ENCODE measurements at places on chromosomes 12 and 14.
A peak's percentile ranks its signal among the peaks of the same experiment; 100 is the strongest.

GRCh38 chr14:48107646-48108045 is 432.2 kb upstream of the MDGA2 start:
- DNase-seq: no peak

GRCh38 chr14:85732031-85732430 is 202.1 kb downstream of the FLRT2 start:
- DNase-seq: no peak

- DNase-seq: no peak
Observed at GRCh38 chr12:13161172-13161571, 35.4 kb upstream of the EMP1 start.

- DNase-seq: peak; percentile 89
Observed at GRCh38 chr12:56338308-56339157, at the start of gene IL23A. TSS of gene IL23A (plus strand) at chr12:56338884. CDS start at chr12:56339045, 161 bp downstream.

DNA sequence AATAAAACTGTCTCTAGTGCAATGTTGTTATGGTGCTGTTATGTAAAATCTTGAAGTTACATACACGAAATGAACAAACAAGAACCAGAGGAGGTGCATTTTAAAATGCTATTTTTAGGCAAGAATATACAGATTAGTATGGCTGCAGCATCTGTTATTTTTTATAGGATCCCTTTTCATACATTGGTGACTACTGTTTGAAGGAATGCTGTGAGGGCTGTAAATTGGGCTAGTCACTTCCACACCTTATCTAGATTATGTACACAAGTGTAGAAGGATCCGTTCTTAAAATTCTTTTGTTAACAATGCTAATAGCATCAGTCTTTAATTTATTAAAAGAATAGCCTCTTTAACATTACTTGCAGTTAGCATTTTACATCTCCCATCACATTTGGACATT is 284.3 kb upstream of the MDGA2 start:
- DNase-seq: no peak

- DNase-seq: no peak
Observed at GRCh38 chr12:97595936-97596335, 133.3 kb downstream of the RMST start.

All from activated naive CD4-positive, alpha-beta T cell treated with Interleukin-2 at 50 U/mL for 16 hours (primary cell).